Activated T-helper 17 cell treated with anti-CD3 and anti-CD28 coated beads, Interleukin-2, amount 50 U/mL, for 72 hours (primary cell): ENCODE measurements at places on chromosomes 7 and 10.

DNA sequence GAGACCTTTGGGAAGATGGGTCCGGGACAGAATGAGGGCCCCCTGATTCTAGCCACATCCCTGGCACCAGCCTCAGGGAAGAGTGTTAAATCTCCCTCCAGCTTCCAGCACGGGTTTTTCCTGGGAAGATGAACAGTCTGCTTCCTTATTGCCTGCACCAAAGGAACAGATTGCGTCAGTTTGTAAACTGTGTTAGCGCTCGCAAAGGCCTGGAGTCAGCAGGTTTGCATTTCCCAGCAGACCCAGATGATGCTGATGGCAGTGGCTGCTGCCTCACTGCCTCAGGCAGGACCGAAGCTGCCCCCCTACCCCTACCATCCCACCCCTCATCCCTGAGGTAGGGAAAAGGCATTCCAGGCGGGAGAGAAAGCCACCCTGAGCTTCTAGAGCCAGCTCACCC is 34.6 kb upstream of the LRRC4 start:
- no peak for ATAC-seq

- ATAC-seq, result no peak
Observed at GRCh38 chr10:83104616-83105015, 1034.7 kb upstream of the GHITM start.

- ATAC-seq, result no peak
Observed at GRCh38 chr7:26681819-26682418, 182.5 kb downstream of the SKAP2 start.

- ATAC-seq, result no peak
Observed at GRCh38 chr10:130804281-130804680, 507.2 kb downstream of the TCERG1L start.

- ATAC-seq, result no peak
Observed at GRCh38 chr7:28588602-28589001, 176.3 kb downstream of the CREB5 start.

GRCh38 chr10:34299105-34299611 is 515.9 kb downstream of the PARD3 start:
- ATAC-seq, result peak; percentile 40

DNA sequence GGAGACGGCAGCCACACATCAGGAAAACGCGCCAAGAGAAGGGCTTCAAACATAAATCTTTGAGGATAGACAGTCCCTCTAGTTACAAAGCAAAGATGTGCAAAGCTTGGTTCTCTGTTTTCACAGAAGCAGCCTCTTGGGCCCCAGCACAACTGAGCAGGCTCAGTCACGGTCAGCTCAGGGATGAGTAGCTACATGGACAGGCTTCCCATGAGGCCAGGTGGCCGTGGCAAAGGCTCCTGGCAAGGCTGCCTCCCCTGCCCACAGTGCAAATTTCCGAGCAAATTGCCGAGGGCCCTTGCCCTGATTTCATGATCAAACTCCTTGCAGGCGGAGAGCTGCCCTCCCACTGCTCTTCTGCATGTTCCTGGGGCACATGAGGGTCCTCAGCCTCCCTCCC is 37.8 kb upstream of the EN2 start:
- ATAC-seq, result no peak

DNA sequence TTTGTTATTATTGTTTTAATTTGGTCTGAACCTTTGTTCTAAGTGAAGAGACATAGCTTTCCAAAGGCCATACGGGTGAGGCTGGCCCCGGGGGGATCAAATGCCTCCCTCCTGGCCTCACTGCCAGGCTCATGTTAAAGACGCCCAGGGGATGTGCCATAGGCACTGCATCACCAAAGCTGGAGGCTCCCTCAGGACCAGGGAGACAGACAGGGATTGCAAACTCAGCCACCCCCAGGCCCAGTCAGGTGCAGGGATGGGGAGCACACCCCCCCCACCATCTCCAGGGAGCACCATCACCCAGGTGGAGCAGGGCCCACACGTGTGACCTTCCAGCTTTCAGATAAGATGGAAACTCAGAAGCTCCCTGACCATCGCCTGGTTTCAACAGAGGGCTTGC is 96.0 kb upstream of the DNAAF5 start:
- ATAC-seq, result no peak
